Naive thymus-derived CD4-positive, alpha-beta T cell (primary cell): ENCODE measurements at places on chromosomes 3 and 15. TPM values are rescaled to one million over a fixed set of nuclear protein-coding genes. Genes with fewer than 3 reads are reported as not detected.

Gene IL17RE
- polyA plus RNA-seq = not detected

DNA sequence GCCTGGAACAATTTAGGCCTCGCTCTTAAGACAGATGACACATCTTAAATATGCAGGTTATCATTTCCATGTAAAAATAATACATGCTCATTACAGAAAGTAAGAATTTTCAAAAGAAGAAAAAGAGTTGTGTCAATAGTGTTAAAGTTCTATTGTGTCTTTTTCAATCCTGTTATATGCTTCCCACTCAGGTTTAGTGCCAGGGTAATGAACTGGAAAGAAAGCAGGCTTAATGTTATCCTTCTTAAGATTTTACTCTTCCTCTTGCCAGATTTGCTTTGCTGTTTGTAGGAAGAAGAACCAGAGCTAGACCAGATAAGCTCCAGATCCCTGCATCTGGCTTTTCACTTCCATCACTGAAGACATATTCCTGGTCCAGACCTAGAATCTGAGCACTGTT is 128.6 kb downstream of the TPRG1 start:
- no peak for DNase-seq

- no peak for DNase-seq
Observed at GRCh38 chr3:16151109-16151508, 23.4 kb upstream of the GALNT15 start.

Gene TRIM71
- polyA plus RNA-seq = not detected

GRCh38 chr3:156356537-156357363 is 198.2 kb downstream of the SSR3 start:
- DNase-seq = no peak

Gene LMOD3
- polyA plus RNA-seq = 0.05 TPM

Gene CHRNB4
- polyA plus RNA-seq = not detected

Gene MYO5A
- polyA plus RNA-seq = 5.7 TPM

DNA sequence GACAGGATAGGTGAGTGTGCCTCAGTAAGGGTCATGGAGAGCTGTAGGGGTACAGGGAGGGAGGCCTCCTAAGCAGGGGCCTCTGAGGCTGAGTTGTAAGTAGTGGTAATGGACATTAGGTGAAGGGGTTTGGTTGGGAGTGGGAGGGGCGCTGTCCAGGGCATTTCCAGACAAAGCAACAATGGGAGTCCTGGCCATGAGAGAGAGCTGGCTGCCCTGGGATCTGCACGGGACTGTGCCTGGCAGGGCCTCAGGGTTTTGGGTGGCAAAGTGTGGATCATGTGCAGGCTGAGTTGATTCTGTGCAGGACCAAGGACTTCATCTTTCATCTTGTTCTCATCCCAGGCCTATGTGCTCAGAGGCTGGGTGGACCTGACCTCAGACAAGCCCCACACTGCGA is 4.6 kb downstream of the TTC21A start:
- no peak for DNase-seq

Gene CLEC3B
- polyA plus RNA-seq = not detected

DNA sequence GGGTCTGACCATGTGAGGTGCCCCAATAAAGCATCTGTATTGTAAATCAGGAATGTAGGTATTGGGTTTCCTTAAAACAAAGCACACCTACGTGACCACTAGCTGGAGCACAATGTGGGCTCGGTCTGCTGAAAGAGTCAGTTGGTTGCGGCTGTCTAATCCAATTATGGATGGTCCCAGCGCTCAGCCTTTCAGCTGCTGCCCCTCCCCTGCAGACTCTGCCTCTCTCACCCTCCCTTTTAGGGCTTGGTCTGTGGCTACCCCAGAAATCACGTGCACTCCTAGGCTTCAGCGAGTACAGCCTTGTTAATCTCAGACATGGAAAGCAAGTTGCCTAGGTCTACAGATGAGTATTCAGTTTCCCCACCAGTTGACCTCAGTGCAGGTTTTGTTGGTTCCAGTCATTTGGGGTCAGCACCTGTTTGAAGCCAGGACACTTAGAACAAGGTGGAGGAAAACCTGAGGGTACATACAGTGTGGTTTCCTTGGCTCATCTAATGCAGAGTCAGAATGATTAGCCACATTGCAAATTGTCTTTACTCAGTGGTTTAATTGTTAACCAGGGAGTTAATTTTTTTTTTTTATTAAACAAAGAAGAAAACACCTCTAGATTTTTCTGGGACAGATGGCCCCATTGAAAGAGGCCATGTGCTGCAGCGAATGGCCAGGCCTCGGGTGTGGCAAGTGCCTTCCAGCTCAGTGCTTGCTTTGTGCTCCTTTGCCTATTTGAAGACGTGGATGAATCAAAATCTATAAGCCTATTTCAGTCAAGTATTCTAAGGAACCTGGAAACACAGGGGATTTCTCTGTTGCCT is 137.7 kb downstream of the IGF1R start:
- DNase-seq = no peak

DNA sequence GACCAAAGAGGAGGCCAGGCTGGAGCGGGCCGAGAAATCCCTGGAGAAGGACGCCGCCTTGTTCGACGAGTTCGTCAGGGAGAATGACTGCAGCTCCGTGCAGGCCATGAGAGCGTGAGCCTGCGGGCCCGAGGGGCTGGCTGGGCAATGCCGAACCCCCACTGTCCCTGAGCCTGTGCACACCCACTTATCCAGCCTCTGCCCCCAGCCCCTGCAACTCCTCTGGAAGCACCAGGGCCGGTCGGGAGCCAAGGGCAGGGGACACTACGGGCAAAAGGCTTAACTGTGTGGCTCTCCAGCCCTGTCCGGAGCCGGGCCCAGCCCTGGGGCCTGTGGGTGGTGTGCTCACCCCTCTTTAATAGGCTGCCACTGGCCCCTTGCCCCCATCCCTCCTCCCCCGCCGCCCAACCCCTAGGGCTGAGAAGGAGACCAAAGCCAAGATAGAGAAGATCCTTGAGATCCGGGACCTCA is 24.0 kb downstream of the CFAP100 start:
- no peak for DNase-seq

- no peak for DNase-seq
Observed at GRCh38 chr3:123655400-123655799, 70.5 kb upstream of the HACD2 start.

- DNase-seq = no peak
Observed at GRCh38 chr15:43795197-43795596, 3.1 kb downstream of the SERF2 start.

Gene MESP1
- polyA plus RNA-seq = 0.17 TPM

GRCh38 chr3:72234391-72234790 is 449.4 kb upstream of the PROK2 start:
- DNase-seq = no peak

GRCh38 chr3:4983739-4984510 is 4.7 kb downstream of the BHLHE40 start:
- peak; percentile 68 for DNase-seq

DNA sequence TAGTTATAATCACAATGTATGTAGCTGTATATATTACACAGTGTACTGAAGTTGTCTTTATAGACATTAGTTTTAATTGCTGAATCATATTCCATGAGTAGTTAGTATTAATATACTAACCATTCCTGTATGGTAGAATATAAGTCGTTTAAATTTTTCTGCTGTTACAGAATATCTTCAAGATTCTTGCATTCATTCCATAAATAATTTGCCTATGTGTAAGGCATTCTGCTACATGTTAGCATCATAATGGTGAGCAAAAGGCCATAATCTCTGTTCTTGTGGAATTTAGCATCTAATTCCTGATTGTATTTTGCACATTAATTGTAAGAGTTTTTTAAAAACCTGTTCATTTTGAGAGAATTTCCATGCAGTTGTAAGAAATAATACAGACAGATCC is 14.1 kb downstream of the GYG1 start:
- no peak for DNase-seq

DNA sequence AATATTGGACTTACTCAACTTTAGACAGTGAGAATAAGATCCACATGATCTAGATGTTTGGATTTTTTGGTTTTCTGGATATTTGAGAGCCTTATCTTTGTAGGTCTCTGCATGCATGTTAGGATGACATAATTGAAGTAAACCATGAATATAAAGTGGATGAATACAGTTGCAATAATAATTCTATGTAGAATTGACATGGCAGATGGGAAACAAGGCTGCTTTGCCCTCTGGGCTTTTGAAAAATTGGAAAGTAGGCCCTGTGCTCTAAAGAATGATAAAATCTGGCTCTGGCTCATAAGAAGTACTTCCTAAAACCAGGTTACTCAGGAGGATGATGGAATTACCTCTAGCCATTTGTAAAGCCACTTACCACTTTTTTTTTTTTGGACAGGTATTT is 86.9 kb downstream of the ZNF609 start:
- no peak for DNase-seq

DNA sequence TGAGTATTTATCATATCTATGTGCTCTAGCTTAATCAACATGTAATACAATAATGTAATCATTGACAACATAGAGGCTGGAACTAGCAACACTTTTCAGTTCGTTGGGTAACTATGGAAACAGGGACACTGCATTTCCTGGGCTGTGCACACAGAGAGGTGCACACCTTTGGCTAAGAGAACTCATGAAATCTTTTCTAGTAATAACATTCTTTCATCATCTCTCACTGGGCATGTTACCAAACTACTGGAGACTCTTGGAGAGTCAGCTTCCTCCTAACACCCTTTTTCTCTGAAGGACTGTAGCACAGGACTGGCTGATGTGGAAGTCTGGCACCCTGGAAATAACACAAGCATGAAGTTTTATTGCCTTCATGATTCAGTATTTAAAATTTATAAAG is 135.6 kb downstream of the KCNMB2 start:
- DNase-seq = no peak

DNA sequence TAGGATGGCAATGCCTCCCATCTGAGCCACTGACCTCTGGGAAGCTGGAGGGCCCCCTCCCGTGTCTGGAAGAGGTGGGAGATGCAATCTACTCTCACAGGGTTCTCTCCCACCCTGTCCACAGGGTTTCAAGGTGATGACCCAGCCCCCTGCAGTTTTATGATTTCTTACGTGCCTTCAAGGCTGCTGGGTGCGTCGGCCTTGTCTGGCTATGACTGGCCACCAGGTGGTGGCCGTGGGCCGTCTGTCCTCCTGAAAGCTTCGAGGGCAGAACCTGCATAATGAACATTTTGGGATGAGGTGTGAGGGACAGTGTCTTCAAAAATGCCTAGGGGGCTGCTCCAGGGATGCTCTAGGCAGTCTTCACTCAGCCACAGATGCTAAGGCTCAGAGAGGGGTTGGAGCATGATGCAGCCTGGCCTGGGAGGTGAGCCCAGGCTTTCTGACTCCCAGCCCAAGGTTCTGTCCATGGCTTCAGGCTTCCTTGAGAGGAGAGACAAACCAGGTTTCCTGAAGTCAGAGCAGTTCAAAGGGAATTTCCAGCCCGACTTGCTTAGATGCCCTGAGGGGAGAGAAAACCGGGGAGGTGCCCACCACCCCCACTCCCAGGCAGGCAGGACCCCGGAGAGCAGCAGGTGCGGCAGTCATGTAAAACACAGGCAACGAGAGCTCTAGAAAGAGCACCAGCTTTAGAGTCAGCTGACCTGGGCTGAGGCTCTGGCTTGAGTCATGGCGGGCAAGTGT is 18.7 kb downstream of the ISG20 start:
- no peak for DNase-seq

- DNase-seq = no peak
Observed at GRCh38 chr15:27176785-27177406, 205.9 kb downstream of the GABRG3 start.

- peak; percentile 57 for DNase-seq
Observed at GRCh38 chr3:50121072-50122032, 32.6 kb downstream of the RBM5 start.

GRCh38 chr15:41105348-41106334 is 10.4 kb downstream of the INO80 start:
- no peak for DNase-seq

Gene FSTL1
- polyA plus RNA-seq = not detected

GRCh38 chr3:196232154-196232881 is 16.0 kb downstream of the SLC51A start:
- no peak for DNase-seq

DNA sequence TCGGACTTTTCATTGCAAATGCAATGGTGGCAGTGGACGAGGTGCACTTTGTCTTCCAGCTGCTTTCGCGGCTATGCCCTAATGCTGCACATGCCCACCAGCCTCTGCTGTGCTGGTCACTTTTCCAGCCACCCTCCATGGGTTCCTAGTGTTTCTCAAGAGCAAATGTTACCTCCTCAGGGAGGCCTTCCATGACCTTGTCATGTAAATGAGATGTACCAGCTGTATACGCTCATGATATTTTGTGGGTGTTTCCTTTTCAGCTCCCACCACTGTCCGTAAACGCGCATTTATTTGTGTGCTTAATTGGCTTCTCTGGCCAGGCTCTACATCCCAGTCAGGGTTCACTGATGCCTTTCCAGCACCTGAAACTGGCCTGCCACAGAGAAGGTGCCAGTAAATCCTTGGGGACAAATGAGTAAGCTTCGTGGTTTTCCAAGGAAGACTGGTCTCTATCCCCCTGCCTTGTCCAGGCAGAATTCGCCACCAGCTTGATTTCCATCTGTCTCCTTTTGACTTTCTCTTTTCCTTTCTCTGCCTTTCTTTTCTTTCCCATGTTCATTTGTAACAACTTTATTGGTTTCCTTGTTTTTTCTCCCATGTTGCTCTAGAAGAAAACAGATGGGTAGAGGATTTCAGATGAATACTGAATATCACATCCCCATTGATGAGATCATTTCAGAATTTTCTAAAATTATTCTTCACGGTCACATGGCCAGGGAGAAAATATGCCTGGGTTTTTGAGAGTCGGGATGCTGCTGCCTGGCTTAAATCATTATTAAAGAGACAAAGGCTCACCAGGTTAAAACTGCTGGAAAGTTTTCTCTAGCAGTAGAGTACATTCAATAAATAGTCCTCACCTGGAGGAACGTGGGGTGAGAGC is 82.5 kb downstream of the CHST2 start:
- DNase-seq = no peak

Gene GLCE
- polyA plus RNA-seq = 8.8 TPM

- no peak for DNase-seq
Observed at GRCh38 chr15:78321041-78321570, 19.0 kb upstream of the CRABP1 start.

DNA sequence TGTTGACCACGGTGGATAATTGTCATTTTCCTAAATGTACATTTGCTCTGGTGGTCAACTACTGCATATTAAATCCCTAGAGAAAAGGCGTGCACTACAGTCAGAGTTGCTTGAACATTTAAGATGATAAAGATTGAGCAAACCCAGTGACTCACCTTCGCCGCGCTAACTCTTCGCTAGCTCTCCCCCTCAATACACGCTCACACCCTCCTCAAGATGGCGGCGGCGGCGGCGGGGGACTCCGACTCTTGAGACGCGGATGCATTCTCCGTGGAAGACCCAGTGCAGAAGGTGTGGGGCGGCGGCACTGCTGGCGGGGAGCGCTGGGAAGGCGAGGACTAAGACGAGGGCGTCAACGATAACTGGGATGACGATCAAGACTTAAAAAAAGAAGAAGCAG is 79.8 kb upstream of the PFN2 start:
- no peak for DNase-seq
